ENCODE measurements at places on chromosomes 6 and 20.

DNA sequence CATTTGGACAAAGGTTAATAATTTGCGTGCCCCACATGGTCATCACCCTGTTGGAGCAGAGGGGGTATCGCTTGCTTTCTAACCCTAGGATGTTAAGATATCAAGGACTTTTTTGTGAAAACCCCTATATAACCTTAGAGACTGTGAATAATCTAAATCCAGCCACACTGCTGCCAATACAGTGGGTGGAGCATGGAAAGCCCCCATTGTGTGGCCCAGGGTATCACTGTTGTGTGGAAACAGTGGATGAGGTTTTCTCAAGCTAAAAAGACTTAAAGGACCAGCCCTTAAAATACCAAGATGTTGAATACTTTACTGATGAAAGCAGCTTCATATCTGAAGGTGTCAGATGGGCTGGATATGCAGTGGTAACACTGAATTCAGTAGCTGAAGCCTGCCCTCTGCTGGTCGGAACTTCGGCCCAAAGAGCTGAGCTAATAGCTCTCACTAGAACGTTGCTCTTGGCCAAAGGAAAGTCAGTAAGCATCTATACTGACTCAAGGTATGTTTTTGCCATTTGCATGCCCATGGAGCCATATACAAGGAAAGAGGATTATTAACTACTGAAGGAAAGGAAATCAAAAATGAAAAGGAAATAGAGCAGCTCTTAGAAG, 695.2 kb downstream of the PHF3 start:
- ATAC-seq: no peak

DNA sequence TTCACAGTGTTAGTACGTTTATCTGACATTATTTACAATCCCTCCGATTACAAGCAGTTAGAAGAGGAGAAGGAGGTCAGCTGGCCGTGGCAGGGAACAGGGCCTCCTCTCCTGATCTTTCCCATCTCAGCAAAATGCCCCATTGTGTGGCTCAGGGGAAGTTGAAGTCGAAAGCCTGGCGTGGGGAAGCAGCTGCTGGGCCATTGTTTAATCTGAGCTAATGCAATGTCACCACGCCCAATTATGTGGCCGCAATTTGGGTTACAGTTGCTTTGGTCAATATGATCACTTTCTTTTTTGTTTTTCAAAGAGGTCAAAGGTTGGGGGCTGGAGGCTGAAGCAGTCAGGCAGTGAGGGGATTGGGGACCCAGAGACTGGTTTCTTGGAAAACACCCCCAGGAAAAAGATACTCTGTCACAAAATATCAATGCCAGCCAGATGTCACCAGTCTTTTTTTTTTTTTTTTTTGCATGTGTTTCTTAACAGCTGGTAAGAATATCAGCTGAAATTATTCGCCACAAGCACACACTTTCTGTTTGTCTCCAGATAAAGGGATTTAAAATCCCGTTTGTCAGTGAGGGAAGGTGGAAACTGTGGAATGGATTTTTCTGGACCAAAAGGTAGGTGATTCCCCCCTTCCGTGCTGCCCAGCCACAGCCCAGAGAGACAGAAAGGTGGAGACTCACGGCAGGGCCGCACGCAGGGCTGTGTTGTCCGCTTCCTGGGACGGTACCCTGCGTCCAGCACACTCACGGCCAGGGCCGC, 24.6 kb downstream of the DLL1 start:
- no peak for ATAC-seq

DNA sequence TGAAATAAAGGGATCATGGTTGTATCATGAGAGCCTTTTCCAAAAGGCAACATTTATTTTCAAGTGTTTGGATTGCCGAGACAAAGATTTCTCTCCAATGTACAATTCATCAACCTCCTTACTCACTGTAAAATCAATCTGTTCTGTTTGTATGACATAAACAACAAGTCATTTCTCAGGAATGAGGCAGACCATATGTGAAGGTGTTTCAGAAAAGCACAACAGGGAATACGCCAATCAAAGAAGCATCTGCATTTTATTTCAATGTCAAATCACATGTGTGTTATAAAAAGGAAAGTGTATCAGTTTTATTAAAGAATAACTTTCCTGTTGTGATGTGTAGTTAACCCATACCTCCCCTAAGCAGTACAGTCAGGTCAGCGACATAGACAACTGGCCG, 653.7 kb downstream of the TFAP2A start:
- ATAC-seq: no peak

GRCh38 chr6:31620586-31621319, at the start of gene PRRC2A:
Gene PRRC2A, plus strand, starts transcription at chr6:31620715. Its CDS starts 2,075 bp downstream, at chr6:31622790.
- ATAC-seq: peak; percentile 58

GRCh38 chr20:11544029-11544678, 373.5 kb upstream of the BTBD3 start:
- ATAC-seq: no peak
